ENCODE measurements at places on chromosomes 7 and 10. TPM values are rescaled to one million over a fixed set of nuclear protein-coding genes. Genes with fewer than 3 reads are reported as not detected.

GRCh38 chr7:100456562-100456961, 7.5 kb downstream of the SPACDR start:
- DNase-seq = no peak
- H3K27ac ChIP-seq = no peak overlapping the region
- H3K4me3 ChIP-seq = no peak overlapping the region
- no peaks in the 10 kb centered on the region for H3K27me3 ChIP-seq
- peaks cover 15% of the 10 kb centered on the region for H3K4me1 ChIP-seq

- no peak overlapping the region for H3K4me3 ChIP-seq
- no peaks in the 10 kb centered on the region for H3K36me3 ChIP-seq
- DNase-seq = no peak
- H3K4me1 ChIP-seq = peaks cover 2% of the 10 kb centered on the region
- no peak overlapping the region for H3K27ac ChIP-seq
Measured at GRCh38 chr10:63666836-63667383, 145.7 kb downstream of the REEP3 start.

DNA sequence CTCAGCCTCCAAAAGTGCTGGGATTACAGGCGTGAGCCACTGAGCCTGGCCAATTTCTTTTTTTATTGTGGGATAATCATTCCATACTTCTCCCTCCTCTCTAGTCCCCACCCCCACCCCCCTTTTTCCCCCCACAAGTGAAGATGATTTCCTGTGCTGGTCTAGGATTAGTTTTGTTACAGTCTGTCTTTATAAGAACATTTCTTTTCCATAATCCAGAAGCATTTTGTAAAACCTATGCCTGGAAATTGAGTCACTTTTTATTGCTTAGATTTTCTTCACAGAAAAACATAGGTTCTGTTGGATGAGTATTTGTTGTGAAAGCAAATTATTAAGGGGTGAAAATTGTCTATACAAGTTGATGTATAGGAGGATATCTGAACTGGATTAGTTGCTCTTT, 98.9 kb downstream of the KAT6B start:
- DNase-seq = no peak
- no peak overlapping the region for H3K4me3 ChIP-seq
- H3K27me3 ChIP-seq = no peaks in the 10 kb centered on the region
- no peaks in the 10 kb centered on the region for H3K36me3 ChIP-seq
- no peak overlapping the region for H3K27ac ChIP-seq
- H3K4me1 ChIP-seq = peaks cover 47% of the 10 kb centered on the region

The PANK1 gene
- total RNA-seq = 3.2 TPM

The AKR1D1 gene
- not detected for total RNA-seq
